A549 (cell line): ENCODE measurements at places on chromosomes 1 and 21.

- DNase-seq = no peak
Measured at GRCh38 chr1:8629241-8630091, 188.0 kb downstream of the RERE start.

DNA sequence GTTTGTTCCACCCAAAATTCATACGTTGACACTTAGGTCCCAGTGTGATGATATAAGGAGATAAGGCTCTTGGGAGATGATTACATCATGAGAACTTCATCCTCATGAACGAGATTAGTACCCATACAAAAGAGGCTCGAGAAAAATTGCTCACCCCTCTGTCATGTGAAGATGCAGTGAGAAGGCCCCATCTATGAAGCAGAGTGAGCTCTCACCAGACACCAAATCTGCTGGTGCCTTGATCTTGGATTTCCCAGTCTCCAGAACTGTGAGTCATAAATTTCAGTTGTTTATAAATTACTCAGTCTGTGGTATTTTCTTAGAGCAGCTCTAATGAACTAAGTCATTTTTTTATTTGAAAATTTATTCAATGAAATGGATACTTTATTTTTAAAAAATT, 42.6 kb upstream of the USP25 start:
- no peak for DNase-seq

- no peak for DNase-seq
Measured at GRCh38 chr1:91727763-91728162, 158.2 kb downstream of the TGFBR3 start.

- no peak for DNase-seq
Measured at GRCh38 chr1:79617777-79618176, 611.2 kb upstream of the ADGRL4 start.

DNA sequence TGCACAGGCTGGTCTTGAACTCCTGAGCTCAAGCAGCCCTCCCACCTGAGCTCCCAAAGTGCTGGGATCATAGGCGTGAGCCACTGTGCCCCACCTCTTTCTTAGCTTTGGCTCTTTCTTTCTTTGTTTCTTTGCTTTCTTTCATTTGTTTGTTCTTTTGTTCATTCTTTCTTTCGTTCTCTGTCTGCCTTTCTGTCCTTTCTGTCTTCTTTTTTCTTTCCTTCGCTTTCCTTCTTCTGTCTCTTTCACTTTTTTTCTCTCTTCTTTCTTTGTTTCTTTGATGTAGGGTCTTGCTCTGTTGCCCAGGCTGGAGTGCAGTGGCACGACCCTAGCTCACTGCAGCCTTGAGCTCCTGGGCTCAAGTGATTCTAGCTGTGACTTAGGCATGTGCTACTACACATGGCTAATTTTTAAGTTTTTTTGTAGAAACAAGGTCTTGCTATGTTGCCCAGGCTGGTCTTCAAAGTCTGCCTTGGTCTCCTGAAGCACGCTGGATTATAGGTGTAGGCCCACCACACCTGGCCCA, 18.9 kb downstream of the SOX13 start:
- DNase-seq = no peak

- no peak for DNase-seq
Measured at GRCh38 chr1:185565302-185565701, 168.9 kb upstream of the HMCN1 start.

DNA sequence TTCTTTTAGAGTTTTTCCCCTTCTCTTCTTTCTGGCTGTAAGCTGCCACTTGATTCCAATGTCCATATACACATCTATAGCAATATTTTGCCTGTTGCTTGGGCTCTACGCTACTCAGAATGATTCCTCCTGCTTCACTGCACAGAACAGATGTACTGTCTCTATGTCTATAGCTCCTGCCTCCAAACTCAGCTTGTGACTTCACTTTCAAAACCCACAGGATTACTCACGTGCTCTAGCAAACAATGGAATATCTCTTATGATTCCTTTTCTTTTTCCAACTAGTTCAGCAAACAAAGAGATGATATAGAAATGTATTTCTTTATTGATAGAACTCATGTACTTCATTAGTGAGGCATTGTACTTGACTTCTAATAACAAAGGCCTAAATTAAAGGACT, 80.5 kb upstream of the SOX13 start:
- no peak for DNase-seq

DNA sequence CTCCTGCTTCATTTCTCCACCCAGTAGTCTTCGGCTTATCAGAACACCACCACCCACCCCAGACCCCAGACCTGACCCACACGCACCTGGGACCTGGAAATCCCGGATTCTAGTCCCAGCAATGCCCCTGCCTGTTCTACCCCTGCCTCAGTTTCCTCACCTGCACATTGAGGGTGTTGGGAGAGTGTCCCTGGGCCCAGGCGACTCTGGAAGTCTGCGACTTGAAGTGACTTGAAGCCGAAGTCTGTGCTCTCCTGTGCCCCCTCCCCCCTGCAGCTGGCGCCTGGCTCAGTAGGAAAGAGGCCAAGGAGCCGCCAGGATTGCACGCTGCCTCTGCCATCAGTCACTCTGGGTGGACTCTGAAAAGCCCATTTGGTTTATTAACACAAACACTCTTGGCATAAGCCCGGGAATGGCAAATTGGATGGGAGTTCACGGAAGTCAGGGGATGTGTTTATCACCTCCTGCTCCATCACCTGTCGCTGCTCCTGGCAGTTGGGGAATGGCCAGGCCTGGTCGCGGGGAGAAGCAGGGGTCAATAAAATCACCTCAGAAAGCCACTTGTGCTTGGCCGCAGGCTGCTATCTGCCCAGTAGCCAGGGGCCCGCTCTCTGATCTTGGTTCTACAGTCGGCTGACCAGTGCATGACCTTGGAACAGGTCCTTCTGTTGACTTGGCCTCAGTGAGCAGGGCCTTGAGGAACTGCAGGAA, 132.7 kb downstream of the ACTL8 start:
- DNase-seq = no peak

DNA sequence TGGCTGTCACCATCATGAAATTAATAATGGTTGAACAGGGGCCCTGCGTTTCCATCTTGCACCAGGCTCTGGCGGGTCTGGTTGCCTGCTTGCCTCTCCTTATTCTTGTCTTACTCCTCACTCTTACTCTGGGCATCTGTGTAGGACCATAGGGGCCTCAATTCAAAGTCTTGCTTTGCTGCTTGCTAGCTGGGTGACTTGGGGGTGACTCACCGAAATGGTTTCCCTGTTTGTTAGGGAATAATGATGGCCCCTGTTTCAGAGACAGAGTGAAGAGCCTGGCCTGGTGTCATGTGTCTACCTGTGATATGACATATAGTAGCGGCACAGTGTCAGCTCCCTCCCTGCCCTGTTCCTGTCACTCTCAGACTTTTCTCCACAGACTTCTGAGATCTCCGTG, 24.6 kb downstream of the KCNC4 start:
- DNase-seq = no peak

DNA sequence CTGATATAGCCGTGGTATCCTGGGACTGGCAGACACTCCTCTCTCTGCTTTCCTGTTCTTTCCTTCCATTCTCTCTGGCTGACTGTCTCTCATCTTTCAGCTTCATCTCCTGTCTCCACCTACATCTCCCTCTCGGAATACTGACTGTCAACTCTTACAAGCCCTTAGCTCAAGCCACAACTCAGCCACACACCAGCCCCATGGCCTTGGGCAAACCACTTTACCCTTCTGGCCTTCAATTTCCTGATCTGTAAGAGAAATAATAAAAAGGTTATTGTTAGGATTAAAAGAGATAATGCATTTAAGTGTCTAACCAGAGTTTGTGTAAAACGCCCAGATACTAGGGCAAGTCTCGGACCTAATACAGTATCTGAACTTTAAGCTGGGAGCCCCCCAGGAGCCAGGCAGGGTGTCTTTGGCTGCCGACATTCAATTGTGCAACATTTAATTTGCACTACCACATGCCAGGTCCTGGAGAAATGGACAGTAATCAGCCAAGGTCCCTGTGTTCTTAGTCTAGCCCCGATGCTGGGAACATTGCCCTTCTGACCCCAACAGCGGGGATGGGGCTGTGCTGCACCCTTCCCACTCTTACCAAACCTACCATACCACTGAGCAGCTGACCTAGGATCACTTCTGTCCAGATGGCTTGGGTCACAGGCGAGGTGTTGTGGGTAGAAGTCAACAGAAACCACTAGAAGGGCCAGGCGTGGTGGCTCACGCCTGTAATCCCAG, 5.1 kb downstream of the ECHDC2 start:
- DNase-seq = no peak

- no peak for DNase-seq
Measured at GRCh38 chr1:203069030-203069747, 16.6 kb downstream of the MYOG start.

- no peak for DNase-seq
Measured at GRCh38 chr21:15227919-15228318, 163.1 kb upstream of the NRIP1 start.
